CD4-positive, alpha-beta T cell treated with Interleukin-4 for 1 hour (primary cell): ENCODE measurements at places on chromosomes 6 and 20.

- peak; percentile 14 for DNase-seq
Observed at GRCh38 chr6:43708860-43709653, 21.5 kb upstream of the MRPS18A start.

GRCh38 chr6:24117021-24117420 is 9.0 kb upstream of the NRSN1 start:
- DNase-seq, result no peak

DNA sequence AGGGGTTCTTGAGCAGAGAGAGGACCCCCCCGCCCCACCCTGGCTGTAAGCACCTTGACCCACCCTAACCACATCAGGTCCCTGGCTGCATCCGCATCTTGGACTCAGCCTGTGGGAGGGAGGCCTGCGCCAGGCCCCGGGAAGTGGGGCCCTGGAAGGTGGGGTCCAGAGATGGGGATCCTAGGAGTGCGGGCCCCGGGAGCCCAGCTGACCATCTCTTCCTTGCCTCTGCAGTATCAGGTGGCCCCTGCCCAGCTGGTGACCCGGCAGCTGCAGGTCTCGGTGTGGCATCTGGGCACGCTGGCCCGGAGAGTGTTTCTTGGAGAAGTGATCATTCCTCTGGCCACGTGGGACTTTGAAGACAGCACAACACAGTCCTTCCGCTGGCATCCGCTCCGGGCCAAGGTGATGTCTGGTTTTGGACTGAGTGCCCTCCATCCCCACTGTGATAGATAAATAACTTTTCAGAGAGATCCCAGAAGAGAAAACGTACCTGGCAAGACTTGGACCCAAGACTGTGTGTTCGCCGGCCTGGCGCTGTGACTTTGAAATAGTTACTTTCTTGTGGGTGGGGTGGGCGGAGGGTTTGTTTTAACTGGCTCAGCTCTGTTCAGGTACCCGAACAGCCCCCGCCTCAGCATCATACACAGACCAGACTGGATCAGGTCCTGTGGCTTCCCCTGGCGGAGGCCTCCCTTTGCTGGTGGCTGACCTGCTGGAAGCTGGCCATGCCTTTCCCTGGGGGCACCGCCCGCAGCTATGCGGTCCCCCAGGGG is 62.0 kb downstream of the EZR start:
- no peak for DNase-seq

DNA sequence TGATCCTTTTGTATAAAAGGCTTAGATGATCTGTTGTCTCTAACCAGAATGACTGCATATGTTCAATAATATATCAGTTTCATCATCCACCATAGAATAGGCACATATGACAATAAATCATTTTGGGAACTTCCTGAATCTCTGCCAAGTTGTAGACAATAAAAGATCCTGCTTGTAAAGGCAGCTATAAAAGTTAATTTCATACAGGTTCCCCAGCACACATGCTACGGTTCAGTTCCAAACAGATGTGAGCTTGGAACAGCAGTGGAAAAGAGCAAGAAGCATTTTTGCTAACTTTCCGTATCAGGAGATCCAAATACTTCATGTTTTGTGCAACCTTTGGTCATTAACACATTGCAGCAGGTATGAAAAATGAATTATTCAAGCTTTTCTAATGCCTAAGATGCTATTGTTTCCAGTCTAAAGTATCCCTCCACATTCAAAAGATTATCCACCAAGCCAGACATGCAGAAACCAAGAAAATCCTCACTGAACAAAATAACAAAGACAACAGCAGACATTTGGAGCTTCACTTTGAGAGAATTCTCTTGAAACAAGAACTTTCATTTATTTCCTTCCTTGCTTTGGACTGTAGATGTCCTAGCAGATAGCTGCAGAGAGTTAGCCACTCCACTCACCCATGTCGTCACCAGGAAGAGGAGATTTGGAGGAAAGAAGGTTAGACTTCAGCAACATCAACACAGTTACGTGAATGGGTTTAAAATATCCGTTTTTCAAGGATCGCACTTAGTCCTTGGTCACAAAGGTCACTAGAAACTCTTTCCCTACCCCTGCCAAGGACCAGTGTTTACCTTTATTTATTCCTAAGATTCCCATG is 453.5 kb upstream of the JARID2 start:
- DNase-seq, result no peak

GRCh38 chr6:141744194-141744925 is 388.4 kb upstream of the GJE1 start:
- DNase-seq, result no peak

DNA sequence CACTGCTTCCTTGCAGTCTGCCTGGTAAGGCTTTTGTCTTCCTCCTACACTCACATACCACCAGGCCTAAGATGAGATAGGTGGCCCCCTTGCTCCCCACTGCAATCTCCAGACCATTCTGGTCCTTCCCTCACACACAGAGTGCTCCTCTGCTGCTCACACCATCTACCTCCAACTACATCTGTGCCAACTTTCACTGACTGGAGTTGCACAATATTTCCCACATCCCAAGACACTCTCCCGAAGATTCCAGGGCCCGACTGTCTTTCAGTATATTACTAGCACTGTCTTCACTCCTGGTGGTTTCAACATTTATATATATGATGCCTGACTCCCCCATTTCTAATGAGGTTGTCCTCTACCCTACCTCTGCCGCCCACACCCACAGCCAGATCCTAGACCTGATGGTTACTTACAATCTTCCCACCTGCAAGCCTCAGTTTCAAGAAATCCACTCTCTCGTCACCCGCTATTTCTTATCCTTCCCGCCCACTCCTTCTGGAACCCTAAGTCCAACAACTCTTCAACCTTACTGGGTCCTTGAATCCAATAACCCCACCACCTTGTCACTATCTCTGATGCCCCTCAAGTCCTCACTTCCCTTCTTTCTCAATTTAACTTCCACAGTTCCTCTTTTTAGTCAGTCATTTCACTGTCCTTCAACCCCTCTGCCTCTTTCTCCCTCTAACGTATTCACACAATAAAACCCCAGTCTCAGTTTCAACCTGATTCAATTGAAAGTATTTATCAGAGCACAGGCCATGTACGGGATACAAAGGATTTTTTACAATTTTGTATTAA is 21.6 kb downstream of the RALGAPA2 start:
- DNase-seq, result no peak

GRCh38 chr6:143110572-143110971 is 49.9 kb downstream of the AIG1 start:
- no peak for DNase-seq

- no peak for DNase-seq
Observed at GRCh38 chr6:92011681-92012245, 1407.6 kb downstream of the EPHA7 start.

GRCh38 chr20:47326658-47327268 is 29.7 kb downstream of the ZMYND8 start:
- no peak for DNase-seq

GRCh38 chr6:90545448-90545847 is 41.4 kb downstream of the MAP3K7 start:
- no peak for DNase-seq
